ENCODE measurements at places on chromosomes 4 and X.

DNA sequence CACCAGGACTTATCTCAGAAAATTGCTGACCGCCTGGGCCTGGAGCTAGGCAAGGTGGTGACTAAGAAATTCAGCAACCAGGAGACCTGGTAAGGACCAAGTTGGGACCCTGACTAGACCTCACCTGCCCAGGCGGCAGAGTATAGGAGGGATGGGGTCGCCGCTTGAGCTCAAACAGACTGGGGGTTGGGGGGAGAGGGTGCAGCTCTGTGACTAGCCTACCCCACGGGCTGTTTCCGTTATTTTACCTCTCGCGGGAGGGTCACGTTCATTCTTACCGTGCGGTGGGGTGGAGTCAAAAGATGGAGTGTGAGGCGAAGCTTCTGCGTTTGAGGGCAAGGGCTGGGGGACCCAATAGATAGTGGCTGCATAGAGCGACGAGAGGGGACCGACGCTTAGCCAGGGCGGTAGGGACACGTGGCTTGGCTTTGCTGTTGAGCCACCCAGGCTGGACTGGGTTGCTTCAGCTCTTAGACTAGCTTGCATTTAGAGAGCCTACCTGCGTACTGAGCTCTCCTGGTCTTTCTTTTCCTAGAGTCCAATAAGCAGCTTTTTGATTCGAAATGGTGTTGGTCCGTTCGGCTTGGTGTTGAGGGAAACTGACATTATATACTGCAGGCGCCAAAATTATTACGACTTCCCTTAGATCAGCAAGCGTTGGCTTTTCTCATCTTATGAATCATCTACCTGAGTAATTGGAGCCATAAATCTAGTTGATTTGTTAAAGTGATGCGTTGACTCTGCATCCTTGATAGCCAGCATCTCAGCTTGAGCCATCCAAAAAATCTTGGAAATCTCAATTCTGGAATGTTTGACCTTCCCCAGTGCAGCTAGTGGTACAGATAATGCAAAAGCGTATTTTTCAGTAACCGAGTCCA, 591 bp downstream of the PRPS1 start:
- DNase-seq: peak; percentile 28

GRCh38 chrX:29728639-29729038, 486.7 kb upstream of the MAGEB2 start:
- no peak for DNase-seq

GRCh38 chr4:64341711-64342110, 67.5 kb downstream of the TECRL start:
- DNase-seq: no peak

GRCh38 chr4:102469806-102470205, 31.4 kb upstream of the NFKB1 start:
- no peak for DNase-seq

DNA sequence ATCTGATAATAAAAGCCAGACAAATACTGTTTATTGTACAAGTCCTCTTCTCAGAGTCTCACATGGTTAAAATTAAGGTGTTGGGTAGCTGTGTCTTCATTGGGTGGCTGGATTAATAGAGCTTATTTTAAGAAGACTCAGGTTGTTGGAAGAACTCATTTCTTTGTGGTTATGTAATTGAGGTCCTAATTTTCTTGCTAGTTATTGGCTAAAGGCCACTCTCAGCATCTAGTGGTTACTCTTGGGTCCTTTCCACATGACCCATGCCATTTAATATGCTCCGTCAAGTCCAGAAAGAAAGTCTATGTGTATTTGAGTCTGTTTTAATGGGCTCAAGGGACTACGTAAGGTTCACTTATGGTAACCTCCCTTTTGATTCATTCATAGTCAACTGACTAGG, 1668.6 kb upstream of the AGA start:
- DNase-seq: no peak

DNA sequence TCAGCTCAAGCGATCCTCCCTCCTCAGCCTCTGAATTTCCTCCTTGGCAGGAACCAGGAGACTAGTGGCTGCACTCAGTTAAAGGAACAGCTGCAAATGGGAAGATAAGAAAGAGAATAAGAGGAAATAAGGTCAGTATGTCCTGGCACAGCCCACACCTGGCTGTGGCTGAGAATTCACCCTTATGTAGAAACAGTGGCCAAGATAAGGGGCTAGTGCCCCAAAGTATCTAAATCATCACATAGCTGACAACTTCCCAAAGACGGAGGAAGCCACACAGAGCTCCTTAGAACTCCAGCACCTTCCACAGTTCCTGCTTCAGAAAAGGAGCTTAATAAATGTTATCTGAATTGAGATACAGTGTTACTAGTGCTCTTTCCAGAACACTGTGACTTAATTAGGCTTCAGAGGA, 2.3 kb upstream of the CHIC2 start:
- DNase-seq: no peak

- no peak for DNase-seq
Observed at GRCh38 chr4:42906341-42906740, 13.8 kb downstream of the GRXCR1 start.

DNA sequence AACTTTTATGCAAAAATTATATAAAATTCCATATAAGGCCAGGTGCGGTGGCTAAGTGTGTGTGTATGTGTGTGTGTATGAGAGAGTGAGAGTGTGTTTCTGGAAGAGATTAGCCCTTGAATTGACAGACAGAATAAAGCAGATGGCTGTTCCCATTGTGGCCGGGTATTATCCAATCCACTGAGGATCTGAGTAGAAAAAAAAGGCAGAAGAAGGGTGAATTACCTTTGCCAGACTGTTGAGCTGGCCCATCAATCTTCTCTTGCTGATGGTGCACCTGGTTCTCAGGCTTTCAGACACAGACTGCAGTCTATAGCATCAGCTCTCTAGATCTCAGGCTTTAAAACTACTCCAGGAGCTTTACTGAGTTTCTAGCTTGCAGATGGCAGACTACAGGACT, 92.2 kb upstream of the SLIT2 start:
- DNase-seq: no peak
